ENCODE measurements at places on chromosomes 16 and 17.

DNA sequence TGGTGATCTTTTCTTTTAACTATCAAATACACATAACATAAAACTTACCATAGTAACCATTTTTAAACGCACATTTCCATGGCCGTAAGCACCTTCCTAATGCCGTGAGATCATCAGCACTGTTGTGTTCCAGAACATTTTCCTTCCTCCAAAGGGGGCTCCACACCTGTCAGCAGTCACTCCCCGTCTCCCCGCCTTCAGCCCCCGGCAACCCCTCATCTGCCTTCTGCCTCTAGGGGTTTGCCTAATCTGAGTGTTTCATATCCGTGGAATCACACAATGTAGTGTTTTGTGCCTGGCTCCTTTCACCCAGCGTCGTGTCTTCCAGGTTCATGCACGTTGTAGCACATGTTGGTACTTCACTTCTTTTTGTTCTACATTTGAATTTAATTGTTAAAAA is 350.1 kb upstream of the TNRC6C start:
- no peak for DNase-seq

DNA sequence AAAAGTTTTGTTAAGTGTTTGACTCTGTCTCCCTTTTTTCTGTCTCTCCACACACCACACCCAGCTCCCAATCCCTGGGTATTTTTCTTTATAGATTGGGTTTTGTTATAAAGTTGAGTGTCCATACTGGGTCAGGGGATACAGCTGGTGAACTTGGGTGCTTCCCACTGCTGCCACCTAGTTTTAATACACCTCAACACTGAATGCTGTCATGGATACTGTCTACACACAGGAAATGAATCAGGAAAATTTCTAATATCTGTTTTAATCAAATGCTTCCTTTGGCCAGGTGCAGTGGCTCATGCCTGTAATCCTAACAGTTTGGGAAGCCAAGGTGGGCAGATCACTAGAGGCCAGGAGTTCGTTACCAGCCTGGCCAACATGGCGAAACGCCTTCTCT is 5.3 kb upstream of the TAOK1 start:
- no peak for DNase-seq

- no peak for DNase-seq
Measured at GRCh38 chr16:17748044-17748719, 277.4 kb upstream of the XYLT1 start.

DNA sequence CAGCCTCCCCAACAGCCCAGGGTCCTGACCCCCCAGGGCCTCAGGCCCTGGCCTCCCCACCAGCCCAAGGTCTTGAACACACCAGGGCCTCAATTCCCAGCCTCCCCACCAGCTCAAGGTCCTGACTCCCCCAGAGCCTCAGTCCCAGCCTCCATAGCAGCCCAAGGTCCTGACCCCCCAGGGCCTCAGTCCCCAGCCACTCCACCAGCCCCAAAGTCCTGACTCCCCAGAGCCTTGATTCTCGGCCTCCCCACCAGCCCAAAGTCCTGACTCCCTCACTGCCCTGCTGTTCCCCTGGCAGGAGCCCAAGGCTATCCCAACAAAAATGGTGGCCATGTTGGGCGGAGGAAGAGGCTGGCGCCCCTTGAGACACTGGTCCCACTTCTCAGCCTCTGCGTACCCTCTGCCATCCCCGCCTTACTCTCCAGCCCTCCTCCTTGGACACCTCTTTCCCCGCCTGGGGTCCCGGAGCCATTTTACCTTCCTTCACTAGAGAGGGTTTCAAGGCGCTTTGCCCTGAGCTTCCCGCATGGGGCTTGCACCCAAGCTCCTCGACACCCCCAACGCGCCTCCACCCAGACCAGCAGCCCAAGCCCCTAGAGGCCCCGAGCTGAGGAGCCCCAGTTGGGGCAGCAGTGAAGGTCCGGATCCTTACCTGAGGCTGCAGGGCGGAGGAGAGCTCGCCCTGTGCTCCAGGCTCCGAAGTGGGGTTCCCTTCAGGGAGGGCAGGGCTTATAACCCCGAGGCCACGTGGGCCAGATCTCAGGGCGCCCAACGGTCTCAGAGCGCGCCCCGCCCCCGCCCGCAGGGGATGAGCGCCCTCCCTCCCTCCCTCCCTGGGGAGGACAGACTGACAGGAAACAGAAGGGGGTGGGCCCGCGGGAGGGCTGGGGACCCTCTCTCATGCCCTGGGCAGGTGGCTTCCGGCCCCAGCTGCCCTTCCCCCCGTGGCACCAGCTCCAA is 3.5 kb upstream of the TSPOAP1 start:
- DNase-seq, result no peak

DNA sequence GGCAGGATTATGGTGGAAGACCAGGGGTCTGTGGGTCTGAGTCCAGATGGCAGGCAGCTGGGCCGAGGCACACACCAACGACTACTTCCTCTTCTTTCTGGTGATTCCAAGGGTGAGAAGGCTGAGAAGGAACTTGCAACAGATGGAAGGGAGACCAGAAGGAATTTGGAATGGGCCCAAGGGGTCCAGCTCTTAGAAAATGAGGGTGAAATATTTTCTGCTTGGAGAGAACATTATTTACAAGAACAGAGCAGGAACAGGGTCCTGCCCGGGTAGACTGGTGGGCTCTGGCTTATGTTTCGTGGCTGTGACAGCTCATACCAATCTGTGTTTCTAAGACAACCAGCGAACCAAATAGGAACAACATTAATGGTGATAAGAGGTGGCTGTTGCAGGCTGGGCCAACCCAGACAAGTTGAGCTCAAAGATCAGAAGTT is 36.6 kb downstream of the CCDC42 start:
- no peak for DNase-seq

DNA sequence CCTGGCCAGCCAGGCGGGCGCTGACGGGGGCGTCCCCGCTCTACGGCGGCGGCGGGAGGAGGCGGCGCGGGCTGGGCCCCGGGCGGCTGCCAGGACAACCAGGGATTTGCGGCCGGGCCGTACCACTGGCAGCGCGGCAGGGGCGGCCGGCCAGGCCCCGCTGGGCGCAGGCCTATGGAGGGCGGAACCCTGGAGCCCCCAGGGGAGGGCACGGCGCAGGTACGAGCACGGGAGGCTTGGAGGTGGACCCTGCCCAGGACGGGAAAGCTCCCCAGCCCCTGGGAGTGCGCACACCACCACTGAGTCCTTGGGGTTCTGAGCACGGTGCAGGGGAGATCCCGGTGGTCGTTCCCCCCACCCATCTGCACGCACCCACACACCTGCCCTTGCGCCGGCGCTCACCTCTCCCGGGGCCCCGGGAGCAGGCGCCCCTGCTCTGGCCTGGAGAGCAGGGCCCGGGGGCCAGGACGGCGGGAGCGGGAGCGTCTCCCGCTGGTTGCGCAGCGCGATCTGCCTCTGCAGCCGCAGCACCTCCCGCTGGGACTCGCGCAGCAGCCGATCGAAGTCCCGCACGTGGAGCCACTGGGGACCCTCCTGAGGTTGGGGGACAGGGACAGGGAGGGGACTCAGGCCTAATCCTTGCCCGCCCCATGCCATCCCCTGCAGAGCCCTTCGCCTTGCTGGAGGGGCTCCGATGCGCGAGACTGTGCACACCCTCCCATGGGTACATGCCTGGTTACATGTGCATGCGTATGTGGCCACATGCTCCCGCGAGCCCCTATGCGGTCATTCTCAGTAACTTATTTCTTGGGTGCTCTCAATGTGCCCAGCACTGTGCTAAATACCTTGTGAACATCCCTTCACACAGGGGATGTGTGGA is 3.9 kb downstream of the TSPOAP1 start:
- no peak for DNase-seq

- no peak for DNase-seq
Measured at GRCh38 chr17:73452009-73452408, 140.2 kb upstream of the CDC42EP4 start.

DNA sequence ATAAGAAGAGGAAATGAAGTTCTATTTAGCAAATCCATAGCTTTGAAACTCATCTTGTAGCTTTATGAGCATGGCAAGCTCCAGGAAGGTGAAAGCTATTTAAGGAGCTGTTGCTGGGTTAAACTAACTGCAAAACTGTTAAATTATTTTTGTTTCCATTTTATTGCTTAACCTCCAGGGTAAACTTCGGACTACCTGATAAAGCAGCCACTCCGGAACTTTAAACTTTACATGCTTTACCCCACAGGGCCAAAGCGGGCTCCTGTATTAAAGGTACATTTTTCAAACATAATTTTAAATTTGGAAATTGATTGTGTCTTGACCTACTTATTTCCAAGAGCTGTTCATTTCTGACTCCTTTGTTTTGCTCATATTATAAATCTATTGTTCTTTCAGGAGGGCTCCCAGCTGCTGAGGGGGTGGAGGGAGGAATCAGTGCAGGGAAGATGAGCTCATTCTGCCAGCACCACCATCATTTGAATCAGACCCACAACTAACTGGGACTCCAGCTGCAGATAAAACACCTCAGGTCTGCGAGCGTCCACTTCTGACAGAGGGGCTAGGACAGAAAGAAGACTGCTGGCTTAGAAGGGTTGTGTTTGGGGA is 157.9 kb downstream of the IRX3 start:
- DNase-seq, result no peak

DNA sequence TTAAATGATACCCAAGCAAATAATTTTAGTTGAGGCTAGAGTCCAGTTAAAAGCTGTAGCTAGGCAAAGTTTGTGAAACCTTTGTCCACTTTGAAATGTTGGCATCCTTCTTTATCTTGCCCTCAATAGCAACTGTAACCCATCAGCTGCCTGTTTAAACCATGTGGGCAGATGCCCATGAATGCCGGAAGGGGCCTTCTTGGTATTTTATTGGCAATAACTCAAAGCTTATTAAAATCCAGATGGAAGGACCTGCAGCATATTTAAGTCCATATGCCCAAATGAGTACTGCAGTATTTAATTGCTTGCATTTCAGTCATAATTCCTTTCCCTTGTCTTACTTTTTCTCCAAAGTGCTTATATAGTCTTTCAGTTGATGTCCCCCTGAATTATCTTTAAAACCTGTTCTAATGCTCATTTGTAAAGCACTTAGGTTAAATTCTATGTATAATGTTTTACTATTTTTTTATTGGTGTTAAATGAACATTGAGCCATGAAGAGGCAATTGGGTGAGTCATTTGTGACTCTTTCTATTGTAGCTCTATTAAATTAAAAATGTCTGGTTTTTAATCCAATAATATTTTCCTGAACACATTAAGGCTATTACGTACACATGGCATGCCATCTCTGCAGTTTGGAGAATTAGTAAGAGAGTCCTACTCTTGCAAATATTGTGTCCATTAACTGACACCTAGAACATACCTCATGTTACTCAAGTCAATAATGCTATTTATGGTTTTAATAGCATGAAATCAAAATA is 225.3 kb downstream of the KCNJ2 start:
- no peak for DNase-seq

GRCh38 chr16:10181196-10182162 is 749 bp downstream of the GRIN2A start:
- no peak for DNase-seq

DNA sequence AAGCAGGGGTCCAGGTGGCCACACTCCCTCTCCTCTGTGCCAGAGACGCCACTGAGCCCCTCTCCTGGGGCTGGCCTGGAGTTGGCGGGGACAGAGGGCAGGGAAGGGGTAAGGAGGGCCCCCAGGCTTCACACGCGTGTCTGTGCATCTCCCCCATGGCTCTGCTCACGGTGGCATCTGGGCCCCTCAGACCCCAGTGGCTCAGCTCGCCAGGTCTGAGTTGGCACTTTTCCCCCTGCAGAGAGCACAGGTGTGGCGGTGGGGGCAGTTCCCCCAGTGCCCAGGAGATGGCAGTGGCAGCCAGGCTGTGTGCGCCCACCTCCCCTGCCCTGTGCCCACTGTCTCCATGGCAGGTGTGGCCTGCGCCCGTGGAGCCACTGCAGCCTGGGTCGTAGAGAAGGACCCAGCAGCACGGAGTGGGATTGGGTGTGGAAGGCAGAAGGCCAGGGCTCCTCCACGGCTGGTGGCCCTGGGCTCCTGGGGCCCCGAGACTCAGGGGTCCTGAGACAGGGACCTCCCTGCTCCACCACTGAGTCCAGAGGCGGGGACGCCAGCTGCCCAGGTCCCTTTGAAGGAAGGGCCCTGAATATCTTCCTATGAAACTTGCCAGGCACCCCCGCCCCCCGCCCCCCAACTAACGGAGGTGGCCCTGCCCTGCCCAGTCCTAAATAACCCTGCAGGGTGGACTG is 4.3 kb upstream of the APRT start:
- DNase-seq, result no peak

- DNase-seq, result no peak
Measured at GRCh38 chr16:30747331-30747730, 894 bp upstream of the PHKG2 start.

- DNase-seq, result no peak
Measured at GRCh38 chr16:50938932-50939331, 197.0 kb downstream of the CYLD start.

DNA sequence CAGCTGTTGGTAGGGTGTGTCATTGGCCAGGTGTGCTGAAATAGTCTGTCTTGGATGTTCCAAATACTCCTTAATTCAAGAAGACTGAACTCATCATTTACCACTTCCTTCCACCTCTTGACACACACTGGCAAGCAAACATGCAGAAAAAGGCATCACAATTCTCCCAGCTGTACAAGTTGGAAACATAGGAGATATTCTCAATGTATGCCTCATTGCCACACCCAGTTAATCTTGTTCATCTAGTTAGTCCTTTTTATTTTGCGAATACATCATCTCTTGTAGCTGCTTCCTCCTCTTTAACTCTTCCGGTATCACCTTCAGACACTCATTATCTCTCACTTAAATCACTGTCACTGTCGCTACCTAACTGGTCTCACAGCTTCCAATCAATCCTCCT is 75.1 kb upstream of the GOT2 start:
- DNase-seq, result no peak

- no peak for DNase-seq
Measured at GRCh38 chr17:29640413-29640812, 17.7 kb upstream of the CORO6 start.

DNA sequence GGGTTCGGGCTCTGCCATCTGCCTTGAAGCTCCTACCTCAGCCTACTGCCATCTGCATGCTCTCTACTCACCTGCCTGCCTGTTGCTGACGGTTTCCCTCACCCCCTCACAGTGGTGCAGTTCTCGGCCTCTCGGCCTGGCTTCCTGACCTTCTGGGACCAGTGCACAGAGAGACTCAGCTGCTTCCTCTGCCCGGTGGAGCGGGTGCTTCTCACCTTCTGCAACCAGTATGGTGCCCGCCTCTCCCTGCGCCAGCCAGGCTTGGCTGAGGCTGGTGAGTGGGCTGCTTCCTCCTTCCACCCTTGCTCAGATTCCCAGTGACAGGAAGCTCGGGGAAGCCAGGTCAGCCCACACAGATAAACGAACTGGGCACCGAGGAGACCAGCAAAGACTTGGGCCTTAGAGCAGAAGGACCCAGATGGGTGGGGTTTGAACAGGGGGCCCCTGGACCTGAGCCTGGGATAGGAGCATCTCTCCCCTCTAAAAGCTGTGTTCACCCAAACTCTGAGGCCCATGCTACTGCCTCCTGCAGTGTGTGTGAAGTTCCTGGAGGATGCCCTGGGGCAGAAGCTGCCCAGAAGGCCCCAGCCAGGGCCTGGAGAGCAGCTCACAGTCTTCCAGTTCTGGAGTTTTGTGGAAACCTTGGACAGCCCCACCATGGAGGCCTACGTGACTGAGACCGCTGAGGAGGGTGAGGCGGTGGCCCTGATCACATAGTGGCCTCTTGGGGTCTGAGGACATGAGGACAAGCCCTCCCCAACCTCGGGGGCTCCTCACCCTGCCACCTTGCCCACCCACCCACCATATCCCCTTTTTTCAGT is 16.4 kb downstream of the RIPOR1 start:
- no peak for DNase-seq
